EH (cell line): ENCODE measurements at places on chromosomes 12 and 14.

DNA sequence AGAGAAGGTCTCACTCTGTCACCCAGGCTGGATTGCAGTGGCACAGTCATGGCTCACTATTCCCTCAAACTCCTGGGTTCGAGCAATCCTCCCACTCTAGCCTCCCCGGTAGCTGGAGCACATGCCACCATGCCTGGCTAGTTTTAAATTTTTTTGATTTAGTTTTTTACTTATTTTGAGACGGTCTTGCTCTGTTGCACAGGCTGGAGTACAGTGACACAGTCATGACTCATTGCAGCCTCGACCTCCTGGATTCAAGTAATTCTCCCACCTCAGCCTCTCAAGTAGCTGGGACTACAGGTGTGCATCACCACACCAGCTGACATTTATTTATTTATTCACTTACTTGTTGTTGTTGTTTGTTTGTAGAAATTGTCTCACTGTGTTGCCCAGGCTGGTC lies 22.2 kb upstream of the DIP2B start:
- no peak for DNase-seq

- DNase-seq, result peak; percentile 53
Measured at GRCh38 chr12:94091624-94092023, 56.8 kb upstream of the PLXNC1 start.

GRCh38 chr12:45570501-45570900 lies 159.0 kb upstream of the ARID2 start:
- no peak for DNase-seq

DNA sequence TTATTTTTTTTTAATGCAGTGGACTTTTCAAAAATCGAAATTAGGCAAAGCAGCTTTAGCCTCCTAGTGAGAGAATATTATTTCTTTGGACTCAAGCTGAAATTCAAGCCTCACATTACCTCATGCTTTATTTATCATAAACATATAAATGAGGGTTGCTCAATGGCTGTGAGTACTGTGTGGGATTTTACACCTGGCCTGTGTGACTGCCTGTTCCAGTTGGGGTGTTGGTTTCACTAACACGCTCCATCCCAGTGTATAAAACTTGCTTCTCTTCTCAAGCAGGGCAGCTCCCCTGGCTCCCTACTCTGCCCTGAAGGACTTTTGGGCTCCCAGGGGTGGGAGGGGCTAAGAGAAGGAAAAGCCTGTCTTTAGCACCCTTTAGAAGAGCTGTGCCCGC lies 15.0 kb downstream of the ANKLE2 start:
- DNase-seq, result no peak

GRCh38 chr14:63910583-63911363 lies 58.0 kb downstream of the SYNE2 start:
- DNase-seq, result peak; percentile 26

DNA sequence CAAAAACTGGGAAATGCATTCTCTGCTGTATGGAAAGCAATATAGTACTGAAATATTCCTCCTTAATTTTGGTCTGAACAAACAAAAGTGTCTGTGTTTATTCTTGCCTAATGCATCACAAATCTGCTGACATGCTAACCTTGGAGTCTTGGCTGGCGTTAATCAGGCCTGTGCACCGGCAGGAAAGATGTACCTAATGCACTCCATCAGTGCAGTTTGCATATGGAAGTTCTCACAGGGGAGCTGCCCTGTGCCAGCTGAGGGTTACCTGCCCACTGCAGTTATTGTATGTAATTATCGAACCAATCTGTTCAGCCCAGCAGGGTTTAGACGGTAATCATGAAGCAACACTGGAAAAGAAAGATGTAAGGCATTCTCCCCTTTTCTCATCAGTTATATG lies 76.9 kb downstream of the VRK1 start:
- no peak for DNase-seq

DNA sequence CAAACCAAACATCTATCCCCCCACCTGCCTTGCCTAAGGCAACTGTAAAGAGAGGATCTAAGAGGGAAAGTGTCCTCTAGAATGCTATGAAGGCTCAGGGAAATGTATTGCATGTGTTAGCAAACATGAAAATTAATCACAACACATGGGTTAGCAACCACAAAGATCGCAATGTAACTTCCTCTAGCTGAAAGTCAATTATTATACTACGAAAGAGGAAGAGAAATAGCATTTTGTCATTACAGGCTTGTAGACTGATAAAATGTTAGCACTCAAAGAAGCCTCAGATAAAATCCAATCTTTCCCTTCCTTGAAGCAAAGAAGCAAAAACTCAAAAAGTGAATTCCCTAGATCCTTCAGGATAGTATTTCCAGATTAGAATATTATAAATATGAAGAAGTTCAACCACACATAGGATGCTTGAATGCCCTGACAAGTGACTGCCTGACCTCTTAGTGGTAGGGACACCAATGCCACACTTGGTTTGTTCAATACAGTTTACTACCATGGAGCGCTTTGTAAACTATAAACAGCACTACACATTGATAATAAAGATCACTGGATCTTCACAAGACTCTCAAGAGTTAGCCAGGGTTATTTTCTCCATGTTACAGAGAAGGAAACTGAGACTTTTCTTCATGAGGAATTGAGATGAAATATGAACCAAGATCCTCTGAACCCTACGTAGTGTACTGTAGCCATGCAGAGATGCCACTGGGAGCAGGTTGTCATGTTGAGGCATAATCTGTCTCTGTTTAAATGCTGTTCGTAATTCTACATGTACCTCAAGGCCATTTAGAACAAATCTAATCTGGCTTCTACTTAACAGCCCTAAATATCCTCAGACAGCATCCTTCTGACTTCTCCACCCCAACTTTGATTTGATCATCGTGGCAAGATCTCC lies 100.7 kb downstream of the ITPR2 start:
- peak; percentile 9 for DNase-seq

- DNase-seq, result peak; percentile 83
Measured at GRCh38 chr12:52082026-52082668, 2.6 kb downstream of the SMIM41 start.

GRCh38 chr14:81211844-81212243 lies 8.9 kb downstream of the GTF2A1 start:
- DNase-seq, result peak; percentile 37

GRCh38 chr14:58571769-58572472 lies 65.8 kb upstream of the DACT1 start:
- peak; percentile 58 for DNase-seq

- no peak for DNase-seq
Measured at GRCh38 chr14:52678591-52678990, 16.8 kb downstream of the ERO1A start.

DNA sequence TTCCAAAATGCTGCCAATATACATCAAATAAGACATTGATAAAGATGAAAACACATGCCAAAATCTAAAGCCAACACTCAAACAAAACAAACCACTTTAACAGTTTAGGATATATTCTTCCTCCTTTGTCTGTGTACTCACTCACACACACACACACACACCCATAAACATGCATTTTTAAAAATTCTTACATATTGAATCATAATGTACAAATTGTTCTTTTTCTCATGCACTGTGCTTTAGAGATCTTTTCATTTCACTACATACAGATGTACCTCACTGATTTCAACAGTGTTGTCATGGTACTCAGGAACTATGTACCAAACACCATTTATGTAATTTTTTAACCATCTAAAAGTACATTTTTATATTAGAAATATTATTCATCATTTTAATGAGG lies 9.5 kb upstream of the RERG start:
- no peak for DNase-seq

DNA sequence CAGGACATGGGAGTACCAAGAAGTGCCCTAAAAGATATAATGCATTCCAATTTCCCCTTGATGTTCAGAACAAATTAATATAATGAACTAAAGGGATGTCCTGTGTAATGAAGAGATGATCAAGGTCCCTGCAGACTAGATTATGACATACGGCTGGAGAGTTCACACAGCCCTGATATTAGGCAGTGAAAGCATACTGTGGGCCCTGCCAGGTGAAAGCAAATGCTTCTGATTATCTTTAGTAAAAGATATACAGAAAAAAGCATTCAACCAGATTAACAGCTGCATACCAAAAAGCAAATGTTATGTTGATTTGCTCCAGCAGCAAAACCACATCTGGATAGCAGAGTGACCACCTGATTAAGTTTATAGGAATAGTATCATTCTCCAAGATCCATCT lies 12.1 kb downstream of the HIGD1C start:
- DNase-seq, result no peak

DNA sequence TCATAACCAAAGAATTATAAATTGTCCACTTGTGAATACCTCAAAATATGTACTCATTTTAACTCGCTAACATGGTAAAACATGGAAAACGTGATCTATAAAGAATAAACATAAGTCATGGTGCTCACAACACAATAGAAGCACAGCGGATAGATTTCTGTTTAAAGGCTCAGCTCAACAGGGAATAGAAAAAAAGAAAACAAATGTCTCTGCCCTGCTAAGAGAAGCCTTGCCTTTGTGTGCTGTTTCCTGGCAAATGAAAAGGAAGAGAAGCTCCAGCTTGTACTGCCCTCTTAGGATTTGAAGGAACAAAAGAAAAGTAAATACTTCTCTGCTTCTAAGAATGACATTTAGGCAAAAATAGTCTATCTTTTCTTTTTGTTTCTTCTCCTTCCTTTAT lies 121.0 kb upstream of the KRR1 start:
- DNase-seq, result no peak

DNA sequence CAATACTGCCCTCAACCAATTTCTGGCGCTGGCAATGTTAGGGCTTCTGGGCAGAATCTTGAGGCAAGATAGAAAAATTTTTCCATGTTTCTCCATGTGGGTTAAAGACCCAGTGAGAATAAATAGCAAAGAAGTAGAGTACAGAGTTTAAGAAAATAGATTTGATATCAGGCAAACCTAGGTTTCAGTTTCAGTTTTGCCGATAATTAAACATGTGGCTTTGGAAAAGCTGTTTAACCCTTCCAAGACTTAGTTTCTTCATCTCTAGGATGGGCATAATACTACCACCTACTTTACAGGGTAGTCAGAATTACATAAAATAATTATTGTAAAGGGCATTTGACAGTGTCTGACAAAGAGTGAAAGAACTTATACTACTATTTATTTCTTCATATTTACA lies 360.4 kb downstream of the PCNX1 start:
- peak; percentile 35 for DNase-seq

DNA sequence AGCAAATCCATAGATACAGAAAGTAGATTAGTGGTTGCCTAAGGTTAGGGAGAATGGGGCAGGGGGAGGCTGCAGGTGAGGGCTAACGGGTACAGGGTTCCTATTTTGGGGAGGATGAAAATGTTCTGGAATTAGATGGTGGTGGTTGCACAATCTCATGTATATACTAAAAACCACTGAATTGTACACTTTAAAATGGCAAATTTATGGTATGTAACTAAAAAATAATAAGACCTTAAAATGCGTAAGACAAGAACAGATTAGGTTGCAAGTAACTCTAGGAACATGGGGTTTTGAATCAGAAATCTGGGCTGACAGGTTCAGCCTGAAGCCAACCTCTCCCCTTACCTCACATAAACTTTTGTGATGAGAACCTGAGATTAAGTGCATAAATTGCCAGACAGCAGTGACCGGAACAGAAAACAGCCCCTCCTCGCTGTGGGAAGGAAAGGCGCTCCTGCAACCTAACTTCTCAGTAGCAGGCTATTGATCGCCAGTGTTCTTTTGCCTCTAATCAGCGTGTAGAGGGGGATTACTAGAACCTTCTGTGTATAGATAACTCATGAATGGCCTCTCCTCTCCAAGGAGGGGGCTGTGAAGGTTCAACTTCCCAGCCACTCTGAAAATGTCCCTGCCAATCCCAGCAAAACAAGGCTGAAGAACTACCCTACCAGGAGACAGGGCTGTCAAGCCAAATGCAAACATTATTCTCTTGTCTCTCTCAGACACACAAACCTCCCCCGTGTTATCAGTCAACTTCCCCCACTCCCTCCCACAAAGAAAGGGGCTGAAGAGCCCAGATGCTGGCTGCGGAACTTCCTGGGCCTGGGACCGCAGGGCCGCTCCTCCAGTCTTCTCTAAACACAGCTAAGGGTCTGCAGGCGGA lies 1.9 kb downstream of the SSH1 start:
- DNase-seq, result peak; percentile 46

- peak; percentile 86 for DNase-seq
Measured at GRCh38 chr14:50766338-50766886, 64.5 kb downstream of the NIN start.

DNA sequence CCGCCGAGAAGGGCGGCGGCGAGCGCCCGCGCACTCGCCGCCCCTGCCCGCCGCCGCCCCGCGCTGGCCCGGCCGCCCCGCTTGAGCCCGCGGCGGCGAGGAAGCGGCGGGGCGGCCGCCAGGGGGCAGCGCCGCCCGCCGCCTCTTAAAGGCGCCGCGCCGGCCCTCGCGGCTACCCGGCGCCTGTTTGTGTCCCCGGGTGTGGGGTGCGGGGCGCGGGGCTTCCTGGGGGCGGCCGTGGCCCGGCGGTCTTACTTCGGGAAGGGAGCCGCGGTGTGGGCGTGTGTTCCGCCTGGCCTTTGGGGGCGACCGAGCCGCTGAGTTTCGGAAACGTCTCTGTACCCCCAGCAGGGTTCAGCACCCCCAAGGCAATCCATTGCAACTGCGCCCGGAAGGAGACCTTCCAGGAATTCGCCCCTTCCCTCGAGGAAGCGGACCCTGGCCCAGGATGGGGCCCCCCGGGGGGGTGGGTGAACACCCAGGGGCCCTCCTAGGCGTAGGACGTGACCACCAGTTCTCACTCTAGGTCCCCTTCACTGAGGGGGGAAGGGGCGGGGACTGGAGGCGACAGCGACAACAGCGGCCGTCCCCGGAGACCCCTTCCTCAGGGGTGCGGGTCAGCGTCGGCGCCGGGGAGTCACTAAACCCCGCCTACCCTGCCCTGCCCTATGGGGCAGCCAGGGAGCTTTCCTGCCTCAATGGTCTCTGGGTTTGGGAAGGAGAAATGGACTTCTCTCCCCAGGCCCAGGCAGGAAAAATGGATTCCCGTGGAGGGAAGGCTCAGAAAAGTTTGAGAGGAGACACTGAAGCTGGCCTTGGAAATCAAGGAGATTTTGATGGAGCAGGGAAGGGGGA lies at the start of gene ITPK1:
ITPK1 (minus strand) TSS at position 105 of the 855 bp plus-strand sequence. CDS start 762 bp downstream, outside the sequence.
- peak; percentile 66 for DNase-seq

DNA sequence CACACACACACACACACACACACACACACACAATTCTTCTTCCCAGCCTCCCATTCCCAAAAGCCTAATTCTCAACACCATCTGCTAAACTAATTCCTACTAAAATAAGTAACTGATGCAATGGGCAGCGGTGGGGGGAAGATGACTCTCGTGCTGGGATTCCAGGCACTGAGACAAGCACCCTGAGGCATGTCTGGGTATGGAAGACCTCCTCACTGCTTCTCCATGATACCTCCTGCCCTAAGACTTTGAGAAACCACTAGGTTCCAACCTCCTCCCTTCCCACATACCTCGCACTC lies 789 bp upstream of the VWF start:
- DNase-seq, result peak; percentile 25

DNA sequence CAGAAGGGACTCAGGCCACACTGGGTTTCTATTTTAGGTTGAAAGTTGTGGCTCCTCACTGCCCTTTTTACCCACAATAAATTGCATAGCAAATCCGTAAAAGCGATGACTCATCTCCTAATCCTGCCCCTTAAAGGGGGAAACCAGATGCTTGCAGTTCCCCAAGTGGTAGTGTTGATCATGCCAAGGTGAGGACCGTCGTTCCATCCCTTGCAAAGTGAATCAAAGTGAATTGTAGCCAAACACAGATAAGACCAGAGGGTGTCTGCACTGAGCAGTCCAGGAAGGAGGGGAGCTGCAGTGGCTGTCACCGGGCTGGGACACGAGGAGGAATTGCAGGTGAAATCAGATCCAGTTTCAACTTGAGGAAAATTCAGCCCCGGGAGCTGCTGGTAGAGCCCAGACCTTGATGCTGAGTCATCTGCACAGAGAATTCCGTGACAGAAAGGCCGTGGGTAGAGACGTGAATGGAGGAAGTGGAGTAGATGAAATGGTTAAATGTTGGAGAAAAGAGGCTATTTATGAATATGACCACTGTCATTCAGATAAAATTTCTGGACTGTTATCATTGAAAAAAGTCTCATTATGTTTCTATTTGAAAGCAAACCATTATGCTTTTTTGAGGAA lies 44.2 kb upstream of the MMP17 start:
- DNase-seq, result peak; percentile 91
